ENCODE measurements at places on chromosomes 1 and 21. TPM values are rescaled to one million over a fixed set of nuclear protein-coding genes. Genes with fewer than 3 reads are reported as not detected.

TDRD10 gene
- total RNA-seq: 0.40 TPM

VHLL gene
- not detected for total RNA-seq

ILDR2 gene
- total RNA-seq: 27.6 TPM

UBE2G2 gene
- total RNA-seq: 62.6 TPM

OMA1 gene
- total RNA-seq: 31.4 TPM

APOBEC4 gene
- not detected for total RNA-seq

SPATA21 gene
- total RNA-seq: 0.17 TPM

MXRA8 gene
- 212 TPM for total RNA-seq

GUCA2B gene
- total RNA-seq: not detected

NR0B2 gene
- total RNA-seq: not detected

ZNF648 gene
- total RNA-seq: 3.1 TPM

AMY1B gene
- total RNA-seq: not detected

PLD5 gene
- 11.5 TPM for total RNA-seq

UFC1 gene
- 86.9 TPM for total RNA-seq

PRKAA2 gene
- total RNA-seq: 27.4 TPM

IGSF9 gene
- 0.50 TPM for total RNA-seq

Data from spinal cord (tissue), 10 donors.